Astrocyte of the spinal cord (primary cell): ENCODE measurements at places on chromosomes 5 and 9.
A peak's percentile ranks its signal among the peaks of the same experiment; 100 is the strongest.

DNA sequence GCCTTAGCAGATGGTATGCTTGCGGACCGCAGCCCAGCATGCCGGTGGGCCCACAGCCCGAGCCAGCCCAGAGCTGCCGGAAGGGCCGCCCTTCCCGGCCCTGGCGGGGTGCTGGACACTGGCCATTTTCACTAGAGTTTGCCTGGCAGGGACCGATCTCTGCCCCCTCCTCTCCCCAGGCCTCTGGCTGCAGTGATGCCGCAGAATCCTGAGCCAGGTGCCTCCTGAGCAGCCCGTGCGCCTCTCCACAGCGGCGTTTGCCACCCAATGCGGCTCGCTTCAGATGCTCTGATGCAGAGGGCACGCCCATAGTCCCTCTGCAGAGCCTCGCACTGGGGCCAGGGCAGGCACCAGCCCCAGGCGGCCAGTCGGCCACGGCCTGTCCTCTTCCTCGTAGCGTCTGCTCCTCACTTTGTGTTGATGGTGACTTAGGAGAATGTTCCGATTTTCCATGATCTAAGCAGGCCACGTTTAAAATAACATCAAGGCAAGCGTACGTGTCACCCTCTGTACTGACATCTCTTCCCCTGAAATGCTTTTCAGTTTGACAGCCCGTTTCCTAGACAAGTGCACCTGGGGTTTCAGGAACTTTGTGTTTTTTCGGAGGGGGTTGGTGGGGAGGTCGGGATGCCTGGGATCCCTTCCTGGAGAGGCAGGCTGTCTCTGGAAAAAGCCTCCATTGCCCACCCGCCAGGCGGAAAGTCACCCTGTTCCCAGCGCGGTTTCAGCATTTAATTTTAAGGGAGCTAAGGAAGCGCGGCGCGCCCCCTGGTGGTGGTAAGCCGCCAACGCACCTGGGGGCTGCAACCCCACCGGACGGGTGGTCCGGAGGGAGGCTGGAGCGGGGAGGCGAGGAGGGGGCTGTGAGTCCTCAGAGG, 29.8 kb upstream of the HMCN2 start:
- DNase-seq: peak; percentile 72

DNA sequence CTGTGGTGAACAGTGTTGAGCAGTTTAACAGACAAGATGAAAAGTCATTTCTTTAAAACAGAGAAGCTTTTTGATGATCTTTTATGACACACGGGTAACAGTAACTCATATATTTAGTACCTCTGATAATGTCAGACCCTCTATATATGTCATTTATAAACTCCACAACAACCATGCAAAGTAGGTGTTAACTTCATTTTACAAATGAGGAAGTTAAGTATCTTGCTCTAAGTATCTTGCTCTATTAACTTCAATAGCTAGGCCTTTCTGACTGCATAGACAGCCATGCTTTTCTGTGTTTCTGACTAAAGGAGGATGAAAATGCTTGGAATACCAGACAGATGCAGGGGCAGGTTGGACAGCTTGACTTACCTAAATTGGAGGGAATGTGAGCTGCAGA, 1.8 kb downstream of the NUDT2 start:
- DNase-seq: no peak

- DNase-seq: no peak
These were observed 7.5 kb upstream of the FAM120AOS start for GRCh38 chr9:93460689-93461413.

DNA sequence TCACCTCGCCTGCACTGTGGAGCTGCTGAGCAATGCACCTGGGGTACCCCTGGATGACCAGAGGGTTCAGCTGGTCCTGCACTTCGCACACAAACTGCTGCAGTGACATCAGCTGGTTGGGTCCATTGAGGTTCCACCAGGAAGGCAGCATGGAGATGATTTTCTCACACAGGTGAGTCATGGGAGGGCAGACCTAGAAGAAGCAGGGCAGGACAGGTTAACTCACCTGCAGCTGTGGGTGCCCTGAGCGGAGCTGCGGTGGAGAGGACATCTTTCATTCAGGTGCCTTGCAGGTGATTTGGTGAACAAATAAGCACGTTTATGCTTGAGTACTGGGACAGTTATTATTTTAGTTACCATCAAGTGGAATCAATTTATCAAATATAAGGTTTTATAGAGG, 73.6 kb downstream of the CTSL start:
- no peak for DNase-seq

DNA sequence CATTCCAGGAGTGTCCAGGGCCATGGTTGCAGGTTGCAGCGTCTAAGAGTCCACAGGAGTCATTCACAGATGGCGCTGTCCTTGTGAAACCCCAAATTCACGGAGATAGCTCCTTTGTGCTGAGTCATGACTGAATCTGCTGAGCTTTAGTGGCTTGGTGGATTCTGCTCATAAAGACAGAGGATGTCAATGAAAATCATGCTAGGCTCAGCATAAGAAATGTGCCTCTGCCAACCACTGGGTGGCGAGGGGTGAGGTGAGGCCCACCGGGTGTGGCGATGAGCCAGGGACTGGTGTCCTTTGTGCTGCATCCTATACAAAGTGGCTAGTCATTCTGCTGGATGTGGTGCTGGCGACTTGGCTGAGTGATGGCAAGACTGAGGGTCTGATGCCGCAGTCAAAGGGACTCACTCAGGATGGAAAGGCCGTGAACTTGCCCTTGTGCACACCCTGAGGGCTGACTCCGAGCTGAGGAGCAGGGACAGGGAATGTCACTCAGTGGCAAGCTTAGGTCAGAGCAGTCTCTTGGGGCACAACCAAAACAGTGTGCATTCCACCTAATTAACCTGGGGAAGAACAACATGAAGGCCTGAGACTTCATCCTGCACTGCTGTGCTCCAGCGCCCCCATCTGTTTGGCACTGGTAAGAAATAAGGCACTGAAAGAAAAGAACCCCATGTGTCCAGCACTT, 71.5 kb downstream of the DAP start:
- DNase-seq: no peak

GRCh38 chr5:161420521-161420920, 126.0 kb downstream of the GABRB2 start:
- DNase-seq: no peak

GRCh38 chr5:178111925-178112324, 1.4 kb upstream of the N4BP3 start:
- DNase-seq: no peak

DNA sequence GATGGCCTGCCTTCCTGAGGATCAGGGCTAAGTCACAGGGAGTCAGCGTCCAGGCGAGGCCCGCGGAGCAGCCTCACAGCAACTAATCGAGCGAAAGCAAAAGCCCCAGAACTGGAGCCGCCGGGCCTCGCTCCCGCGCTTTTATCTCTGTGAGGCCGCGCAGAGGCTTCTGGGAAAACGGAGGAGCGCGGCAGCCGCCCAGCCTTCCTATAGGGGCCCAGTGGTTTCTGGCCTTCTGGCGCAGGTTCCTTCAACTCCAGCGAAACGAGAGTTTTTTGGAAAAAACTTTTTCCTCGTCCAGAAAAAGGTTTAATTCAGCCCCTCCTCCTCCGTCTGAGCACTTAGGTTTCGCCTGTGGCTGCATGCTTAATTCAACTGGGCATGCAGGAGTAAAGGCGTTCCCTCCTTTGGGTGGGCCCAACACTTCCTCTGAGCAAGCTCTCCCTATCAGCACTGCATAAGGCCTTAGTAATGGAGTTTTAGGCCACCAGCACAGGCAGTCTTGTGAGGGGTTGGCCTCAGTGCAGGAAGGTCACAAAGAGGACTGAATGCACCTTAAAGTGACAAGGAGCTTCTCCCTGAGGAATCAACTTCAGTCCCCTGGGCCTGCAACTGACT, at the start of gene MEIKIN:
TSS of gene MEIKIN (minus strand) at position 113 of the 618 bp plus-strand sequence. CDS start 158 bp downstream, outside the sequence.
- DNase-seq: no peak

DNA sequence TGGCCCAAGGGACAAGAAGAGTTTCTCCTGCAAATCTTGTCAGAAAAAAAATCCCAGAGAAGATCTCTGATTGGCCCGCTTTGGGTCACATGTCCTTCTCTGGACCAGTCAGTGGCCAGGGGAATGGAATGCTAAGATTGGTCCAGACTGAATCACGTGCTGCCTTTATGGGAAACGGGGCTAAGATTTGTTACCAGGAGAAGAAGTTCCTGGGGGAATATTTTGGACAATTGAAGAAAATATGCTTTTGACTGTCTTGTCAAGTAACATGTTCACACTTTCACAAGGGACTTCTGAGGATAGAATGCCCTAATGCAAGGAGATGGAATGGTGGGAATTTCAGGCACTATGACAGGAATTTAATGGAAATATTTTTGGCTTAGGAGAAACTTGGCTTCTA, 74.1 kb upstream of the SH3PXD2B start:
- no peak for DNase-seq

- DNase-seq: no peak
These were observed 989.2 kb downstream of the TLE4 start for GRCh38 chr9:80560976-80561375.

DNA sequence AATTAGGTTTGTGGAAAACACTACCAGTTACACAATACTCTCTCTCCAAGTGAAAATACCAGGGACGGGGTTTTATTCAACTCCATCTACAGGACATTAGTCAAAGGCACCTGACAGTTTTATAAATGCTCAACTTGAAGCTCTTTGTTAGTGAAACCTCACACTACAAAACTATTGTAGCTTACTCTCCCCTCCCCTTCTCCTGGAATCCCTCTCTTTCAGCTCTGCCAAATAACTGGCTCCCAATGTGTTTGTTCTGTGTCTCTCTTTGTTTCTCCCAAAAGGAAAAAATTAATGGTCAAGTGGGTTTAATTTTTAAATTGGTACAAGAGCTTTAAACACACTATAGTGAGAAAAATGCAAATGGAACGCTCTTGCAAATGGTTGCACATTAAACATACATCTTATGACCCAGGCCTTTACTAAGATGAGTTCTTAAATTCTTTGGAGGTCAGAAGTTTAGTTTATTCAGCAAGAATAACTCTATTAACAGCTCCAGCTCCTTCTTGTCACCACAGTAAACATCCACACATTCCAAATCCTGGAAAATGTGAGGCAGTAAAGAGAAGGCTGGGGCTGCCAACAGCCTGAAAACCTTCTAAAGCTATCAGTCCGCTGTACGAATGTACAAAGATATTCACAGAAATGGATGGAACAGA, 48.4 kb downstream of the ZNF608 start:
- DNase-seq: peak; percentile 25

DNA sequence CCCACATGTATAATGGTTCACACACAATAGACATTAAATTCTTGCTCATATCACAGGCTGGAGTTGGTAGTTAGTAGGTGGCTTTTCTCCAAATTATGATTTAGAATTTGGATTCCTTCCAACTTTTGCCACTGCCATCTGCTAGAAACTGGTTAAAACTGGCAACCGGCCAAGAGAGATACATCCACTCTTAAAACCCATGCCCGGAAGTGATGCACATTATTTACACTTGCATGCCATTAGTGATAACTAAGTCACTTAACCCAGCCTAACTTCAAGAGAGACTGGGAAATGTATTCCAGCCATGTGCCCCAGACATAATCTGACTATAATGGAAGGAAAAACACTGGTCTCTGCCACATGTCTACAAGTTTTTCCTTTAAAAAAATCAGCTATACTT, 395.7 kb upstream of the SEMA6A start:
- no peak for DNase-seq

DNA sequence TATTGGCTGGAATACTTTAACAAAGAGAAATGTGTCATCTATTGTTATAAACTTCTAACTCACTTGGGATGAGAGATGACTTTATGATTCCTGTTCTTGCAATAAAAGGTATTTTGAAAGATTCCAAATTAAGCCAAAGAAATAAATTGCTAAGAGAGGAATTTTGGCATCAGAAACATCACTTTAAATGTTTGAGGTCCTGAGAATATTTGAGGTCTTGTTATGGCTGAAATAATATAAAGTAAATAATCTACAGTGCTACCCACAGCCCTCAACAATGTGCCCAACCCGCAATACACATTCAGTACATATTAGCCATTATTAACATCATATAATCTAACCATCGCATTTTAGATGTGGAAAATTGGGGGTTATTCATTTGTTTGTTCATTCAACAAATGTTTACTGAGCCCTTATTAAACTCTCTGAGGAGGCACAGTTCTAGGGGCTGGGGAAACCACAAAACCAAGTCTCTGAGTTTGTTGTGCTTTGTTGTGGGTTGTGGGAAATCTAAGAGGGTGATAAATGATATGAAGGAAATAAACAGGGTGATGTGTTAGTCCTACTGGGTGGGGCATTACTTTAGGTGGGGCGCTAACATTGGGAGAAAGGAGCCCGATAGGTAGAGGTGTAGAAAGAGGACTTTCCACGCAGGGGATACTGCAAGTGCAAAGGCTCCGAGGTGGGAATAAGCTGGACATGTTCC, 135.2 kb upstream of the CLINT1 start:
- peak; percentile 4 for DNase-seq

DNA sequence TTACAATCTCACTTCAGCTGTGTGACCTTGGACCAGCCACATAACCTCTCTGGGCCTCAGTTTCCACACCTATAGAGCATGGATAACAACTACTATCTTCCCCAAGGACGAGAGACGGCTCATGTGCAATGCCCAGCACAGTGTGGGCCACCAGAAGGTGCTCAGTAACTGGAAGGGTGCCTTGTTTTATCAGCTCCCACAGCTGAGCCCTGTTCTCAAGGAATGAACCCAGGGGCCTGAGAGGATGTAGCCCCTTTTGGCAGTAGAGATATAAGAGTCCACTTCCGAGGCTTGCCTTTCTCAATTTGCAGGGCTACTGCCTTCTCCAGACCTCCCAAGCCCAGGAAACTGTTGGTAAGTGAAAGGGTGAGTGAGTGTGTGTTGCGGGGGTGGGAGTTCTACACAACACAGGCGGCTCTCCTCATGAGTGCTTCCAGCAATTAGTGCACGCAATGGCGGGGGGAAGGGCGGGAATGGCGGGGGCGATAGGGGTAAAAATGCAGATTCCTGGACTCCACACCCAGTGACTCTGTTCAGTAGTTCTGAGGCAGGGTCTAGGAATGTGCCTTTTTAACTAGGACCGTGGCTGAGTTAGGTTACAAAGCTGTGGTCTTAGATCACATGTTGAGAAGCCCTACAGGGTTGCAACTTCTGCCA, 185.1 kb downstream of the FSTL4 start:
- DNase-seq: no peak

- no peak for DNase-seq
These were observed 2.7 kb upstream of the LCN12 start for GRCh38 chr9:136949239-136949816.

GRCh38 chr9:83132768-83133167, 69.8 kb upstream of the RASEF start:
- no peak for DNase-seq

DNA sequence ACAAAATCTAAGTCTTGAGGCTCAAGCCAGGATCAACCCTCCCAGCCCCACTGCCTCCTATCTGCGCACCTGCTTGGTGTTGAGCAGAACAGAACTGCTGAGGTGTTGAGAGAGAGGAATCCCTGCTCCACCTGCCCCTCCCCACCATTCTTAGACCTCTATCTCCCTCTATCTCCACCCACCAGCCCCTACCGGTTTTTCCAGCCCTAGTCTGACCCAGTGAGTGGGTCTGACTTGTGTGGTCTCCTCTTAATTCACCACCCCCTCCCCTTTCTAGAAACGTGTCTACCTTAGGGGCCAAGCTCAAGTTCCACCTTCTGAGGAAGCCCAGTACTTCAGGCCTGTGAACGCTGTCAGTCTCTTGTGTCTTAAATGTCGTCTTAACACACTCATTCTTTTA, 93.7 kb downstream of the ARHGAP26 start:
- DNase-seq: no peak

GRCh38 chr5:68593211-68593671, 377.7 kb downstream of the PIK3R1 start:
- no peak for DNase-seq

- DNase-seq: peak; percentile 89
These were observed 24.6 kb downstream of the NR2F1 start for GRCh38 chr5:93607367-93608258.

- no peak for DNase-seq
These were observed 52.1 kb upstream of the PITX1 start for GRCh38 chr5:135085936-135086725.

- no peak for DNase-seq
These were observed 247.4 kb downstream of the CYLC2 start for GRCh38 chr9:103242486-103242885.
